T-cell (primary cell): ENCODE measurements at places on chromosomes 13 and 19. TPM values are rescaled to one million over a fixed set of nuclear protein-coding genes. Genes with fewer than 3 reads are reported as not detected.

The ZNF30 gene
- total RNA-seq, result 4.0 TPM

The PLVAP gene
- total RNA-seq, result 0.86 TPM

The CYP2A6 gene
- total RNA-seq, result 1.1 TPM

The CD70 gene
- total RNA-seq, result 4.3 TPM

GRCh38 chr19:47755762-47756626 is 10.6 kb downstream of the NOP53 start:
- no peak overlapping the region for H3K27ac ChIP-seq
- no peak overlapping the region for H3K4me3 ChIP-seq
- H3K27me3 ChIP-seq, result no peaks in the 10 kb centered on the region
- peaks cover 22% of the 10 kb centered on the region for H3K36me3 ChIP-seq
- peaks cover 13% of the 10 kb centered on the region for H3K4me1 ChIP-seq
- DNase-seq, result no peak

GRCh38 chr19:15584541-15585115 is 30.4 kb upstream of the CYP4F8 start:
- peak overlapping the region; percentile 51 for H3K4me3 ChIP-seq
- H3K4me1 ChIP-seq, result peaks cover 8% of the 10 kb centered on the region
- H3K27me3 ChIP-seq, result no peaks in the 10 kb centered on the region
- DNase-seq, result peak; percentile 82
- no peak overlapping the region for H3K27ac ChIP-seq

- peaks cover 75% of the 10 kb centered on the region for H3K27me3 ChIP-seq
- H3K4me3 ChIP-seq, result no peak overlapping the region
- H3K27ac ChIP-seq, result no peak overlapping the region
- DNase-seq, result no peak
- peaks cover 12% of the 10 kb centered on the region for H3K4me1 ChIP-seq
- H3K36me3 ChIP-seq, result no peaks in the 10 kb centered on the region
Observed at GRCh38 chr19:19260417-19261214, 12.5 kb downstream of the TM6SF2 start.

- no peaks in the 10 kb centered on the region for H3K27me3 ChIP-seq
- no peak overlapping the region for H3K4me3 ChIP-seq
- no peak overlapping the region for H3K27ac ChIP-seq
- no peaks in the 10 kb centered on the region for H3K4me1 ChIP-seq
- no peaks in the 10 kb centered on the region for H3K36me3 ChIP-seq
Observed at GRCh38 chr19:2648099-2648498, 54.4 kb downstream of the GNG7 start.

DNA sequence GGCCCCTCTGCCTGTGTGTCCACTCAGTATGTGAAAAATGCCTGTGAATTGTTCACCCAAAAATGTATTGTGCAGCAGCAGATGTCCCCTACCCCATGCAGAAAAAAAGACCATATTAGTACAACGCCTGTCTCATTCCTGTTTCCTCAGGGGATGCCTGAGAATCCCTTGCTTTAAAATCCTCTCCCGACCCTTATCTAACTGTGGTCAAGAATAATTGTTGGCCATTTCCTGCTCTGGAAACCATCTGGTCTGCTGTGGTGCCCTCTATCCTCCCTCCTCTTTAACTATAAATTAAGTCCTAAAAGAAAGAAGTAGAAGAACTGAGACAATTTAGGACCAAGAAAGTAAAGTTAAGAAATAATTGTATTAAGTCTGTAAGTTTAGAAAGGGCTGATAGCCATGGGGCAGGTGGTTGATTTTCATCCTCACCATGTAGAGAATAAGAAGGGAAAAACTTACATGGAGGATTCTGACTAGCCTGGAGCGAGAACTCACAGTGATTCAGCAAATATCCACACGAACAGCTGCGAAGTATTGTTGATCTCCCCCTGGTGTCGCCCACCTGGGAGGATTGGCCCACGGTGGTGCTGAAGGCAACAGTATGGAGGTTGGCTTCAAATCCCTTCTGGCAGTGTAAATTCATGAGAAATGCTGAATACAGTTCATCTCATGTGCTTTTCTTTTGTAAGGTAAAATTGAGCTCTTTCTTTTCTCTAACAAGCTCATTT is 85.6 kb downstream of the COL4A2 start:
- H3K4me3 ChIP-seq, result no peak overlapping the region
- peaks cover 3% of the 10 kb centered on the region for H3K4me1 ChIP-seq
- no peaks in the 10 kb centered on the region for H3K27me3 ChIP-seq
- H3K27ac ChIP-seq, result no peak overlapping the region
- H3K36me3 ChIP-seq, result no peaks in the 10 kb centered on the region
- no peak for DNase-seq
